ENCODE measurements at places on chromosomes 2 and 18.

DNA sequence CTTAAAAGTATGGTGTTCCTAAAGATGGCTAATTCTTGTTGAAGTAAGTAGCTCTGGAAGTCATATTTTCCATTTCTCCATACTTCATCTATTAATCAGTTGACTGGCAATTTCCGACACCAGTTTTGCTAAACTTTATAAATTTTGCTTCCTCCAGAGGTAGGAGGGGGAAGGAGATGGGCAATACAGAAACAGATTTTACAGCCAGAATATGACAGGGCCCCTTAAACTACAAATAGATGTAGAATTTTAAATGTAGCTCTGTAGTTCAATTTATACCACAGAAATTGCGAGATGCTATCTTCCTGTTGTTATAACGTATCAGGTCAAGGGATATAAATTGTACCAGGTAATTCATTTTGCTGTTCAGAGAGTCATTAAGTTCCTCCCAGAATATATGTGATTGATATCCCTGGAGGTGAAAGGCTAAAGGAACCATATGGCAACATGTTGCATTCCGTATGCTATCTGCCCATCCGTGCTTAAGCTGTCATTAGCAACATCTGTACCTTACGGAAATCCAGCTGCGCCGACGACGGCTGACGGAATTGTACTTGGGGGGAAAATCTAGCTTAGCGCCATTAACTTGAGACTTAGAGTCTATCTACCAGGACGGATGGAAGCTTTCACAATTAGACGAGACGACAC, 8.4 kb upstream of the NR4A2 start:
- DNase-seq: no peak

- DNase-seq: no peak
Observed at GRCh38 chr2:145769011-145769716, 1249.2 kb upstream of the ZEB2 start.

DNA sequence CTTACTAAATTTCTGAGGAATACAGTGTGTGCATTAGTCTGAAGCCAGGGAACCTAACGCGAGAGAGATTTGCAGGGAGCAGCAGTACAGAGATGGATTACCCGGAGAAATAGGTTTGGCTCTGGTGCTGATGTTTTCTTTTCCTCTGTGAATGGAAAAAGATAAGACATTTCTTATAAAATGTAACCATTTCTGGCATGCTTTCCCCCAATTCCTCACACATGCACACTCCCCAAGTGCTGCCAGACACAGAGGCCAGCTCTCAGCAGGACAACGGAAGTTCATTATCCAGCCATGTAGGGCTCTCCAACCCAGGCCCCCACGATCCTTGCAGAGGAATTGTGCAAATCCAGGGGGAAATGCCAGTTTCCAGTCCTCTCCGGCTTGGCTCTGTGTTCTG, 224.5 kb upstream of the MGAT5 start:
- no peak for DNase-seq

DNA sequence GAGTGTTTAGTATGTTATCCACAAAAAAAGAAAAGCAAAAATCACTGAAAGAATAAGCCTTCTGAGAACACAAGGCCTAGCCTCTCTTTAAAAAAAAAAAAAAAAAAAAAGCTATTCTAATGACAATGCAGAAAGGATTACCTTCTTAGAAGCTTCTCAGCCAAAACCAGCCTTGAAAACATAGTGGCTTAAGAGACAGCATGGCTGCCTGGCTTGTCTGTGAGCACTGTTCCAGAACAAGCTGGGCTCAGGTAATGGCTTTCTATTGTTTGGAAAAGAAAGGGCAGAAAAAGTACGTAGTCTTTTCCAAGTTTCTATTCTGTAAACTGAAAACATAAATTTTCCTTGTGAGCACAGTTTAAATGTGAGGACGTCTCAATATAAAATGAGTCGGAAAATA, 119.5 kb downstream of the MAP3K20 start:
- no peak for DNase-seq

DNA sequence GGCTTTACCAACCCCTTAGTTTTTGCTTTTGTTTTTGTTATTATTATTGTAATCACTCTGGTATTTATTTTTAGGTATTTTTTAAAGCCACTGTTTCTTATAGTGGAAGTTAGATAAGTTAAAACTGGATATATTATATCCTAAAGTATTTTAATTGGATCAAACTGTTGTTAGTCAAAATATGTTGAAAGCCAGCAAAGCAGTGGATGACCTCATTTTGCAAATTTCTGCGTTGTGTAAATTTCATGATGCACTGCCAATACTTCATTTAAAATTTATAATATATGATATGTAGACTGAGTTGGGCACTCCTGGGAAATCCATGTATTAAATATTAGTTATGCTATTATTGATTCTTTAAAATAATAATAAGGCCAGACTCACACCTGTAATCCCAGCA, 661.7 kb upstream of the NRXN1 start:
- DNase-seq: no peak

- DNase-seq: no peak
Observed at GRCh38 chr18:49178736-49179135, 228.0 kb upstream of the SMAD7 start.

DNA sequence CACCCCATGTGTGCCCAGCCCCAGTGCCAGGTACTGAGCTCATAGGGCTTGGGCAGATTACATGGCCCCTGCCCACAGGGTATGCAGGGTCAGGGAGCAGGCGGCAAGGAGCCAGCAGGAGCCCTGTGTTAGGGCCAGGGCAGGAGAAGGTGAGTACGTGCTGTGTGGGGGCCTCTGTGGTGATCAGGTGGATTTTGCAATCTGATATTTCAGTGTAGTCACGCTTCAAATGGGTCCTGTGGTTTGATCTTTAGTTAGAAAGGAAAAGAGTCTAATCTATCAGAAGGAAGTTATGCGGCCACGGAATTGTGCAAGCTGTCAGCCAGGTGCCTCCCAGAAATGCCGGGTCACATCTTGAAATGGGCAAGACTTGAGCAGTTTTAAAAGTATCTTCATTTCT, 13.9 kb downstream of the UBE2F start:
- no peak for DNase-seq

DNA sequence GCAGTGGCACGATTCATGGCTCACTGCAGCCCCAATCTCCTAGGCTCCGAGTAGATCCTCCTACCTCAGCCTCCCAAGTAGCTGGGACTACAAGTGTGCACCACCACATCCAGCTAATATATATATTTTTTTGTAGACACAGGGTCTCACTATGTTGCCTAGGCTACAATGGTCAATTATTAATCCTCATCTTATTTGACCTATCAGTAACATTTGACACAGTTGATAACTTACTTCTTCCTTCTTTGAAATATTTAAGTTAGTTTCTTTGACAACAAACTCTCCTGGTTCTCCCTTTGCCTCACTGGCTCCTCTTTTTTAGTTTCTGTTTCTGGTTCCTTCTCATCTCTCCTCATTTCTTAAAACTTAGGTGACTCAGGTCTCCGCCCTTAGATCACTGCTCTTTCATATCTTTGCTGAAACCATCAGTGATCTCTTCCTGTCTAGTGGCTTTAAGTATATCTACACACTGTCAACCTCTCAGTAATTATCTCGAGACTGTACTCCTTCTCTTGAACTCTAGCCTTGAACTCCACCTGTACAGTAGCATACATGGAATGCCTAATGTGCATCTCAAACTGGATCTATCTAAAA, 11.5 kb downstream of the PGAP1 start:
- no peak for DNase-seq

All from GOT3 (cell line).